ENCODE measurements at places on chromosomes 1 and 21. TPM values are rescaled to one million over a fixed set of nuclear protein-coding genes. Genes with fewer than 3 reads are reported as not detected.

- no peak for DNase-seq
Measured at GRCh38 chr1:223617323-223618070, 48.0 kb downstream of the CAPN8 start.

- DNase-seq: no peak
Measured at GRCh38 chr1:216740331-216740730, 17.1 kb upstream of the ESRRG start.

DNA sequence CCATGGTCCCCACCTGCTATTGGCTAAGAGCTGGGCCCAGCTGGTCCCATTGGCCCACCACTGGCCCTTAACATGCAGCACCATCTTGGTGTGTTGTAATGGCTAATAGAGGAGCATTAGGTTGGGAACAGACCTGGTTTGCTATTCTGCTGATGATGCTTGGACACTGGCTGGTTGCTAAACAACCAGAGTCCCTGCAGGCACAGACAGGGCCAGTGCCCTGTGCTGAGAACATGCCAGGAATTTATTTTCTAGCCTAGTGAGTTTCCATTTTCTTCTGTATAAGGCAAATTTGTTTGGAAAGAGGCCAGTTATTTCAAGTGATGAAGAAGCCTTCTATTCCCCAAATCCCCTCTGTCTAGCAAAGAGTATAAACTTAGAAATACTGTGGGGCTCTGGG, 42.9 kb upstream of the TDRD10 start:
- DNase-seq: no peak

GRCh38 chr1:177569476-177569875, 398.7 kb downstream of the BRINP2 start:
- DNase-seq: no peak

DNA sequence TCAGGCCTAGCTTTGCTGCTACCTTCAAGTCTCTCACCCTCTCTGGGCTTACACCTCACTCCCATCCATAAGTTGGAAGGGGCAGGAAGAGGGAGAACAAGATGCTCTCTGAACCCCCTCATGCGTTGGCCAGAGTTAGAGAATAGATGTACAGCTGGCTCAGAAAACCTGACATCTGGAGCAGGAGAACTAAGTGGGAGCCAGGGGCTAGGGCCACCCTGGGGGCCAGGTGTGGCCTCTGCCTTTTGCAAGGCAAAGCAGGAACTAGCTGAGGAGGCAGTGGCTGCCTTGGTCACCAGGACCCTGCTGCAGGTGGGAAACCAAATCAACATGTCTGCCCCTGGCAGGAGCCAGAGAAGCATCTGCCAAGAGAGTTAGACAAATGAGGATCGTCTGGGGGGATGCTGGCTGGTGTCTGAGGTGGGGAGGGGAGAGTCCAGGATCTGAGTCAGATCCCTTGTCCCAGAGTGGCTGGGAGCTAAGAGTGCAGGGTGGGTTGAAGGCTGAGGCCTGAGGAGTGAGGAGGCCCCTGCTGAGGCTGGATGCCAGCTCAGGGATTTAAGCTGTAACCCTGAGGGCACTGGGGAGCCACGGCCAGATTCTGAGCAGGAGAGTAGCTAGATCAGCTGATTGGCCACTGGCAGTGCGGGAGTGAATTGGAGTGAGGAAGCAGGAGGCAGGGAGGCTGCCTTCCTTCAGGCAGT, 115.0 kb downstream of the EPHB2 start:
- no peak for DNase-seq

GRCh38 chr1:35574655-35575415, 1.7 kb downstream of the TFAP2E start:
- peak; percentile 73 for DNase-seq

GRCh38 chr1:155008015-155008941, 5.7 kb downstream of the ZBTB7B start:
- no peak for DNase-seq

DNA sequence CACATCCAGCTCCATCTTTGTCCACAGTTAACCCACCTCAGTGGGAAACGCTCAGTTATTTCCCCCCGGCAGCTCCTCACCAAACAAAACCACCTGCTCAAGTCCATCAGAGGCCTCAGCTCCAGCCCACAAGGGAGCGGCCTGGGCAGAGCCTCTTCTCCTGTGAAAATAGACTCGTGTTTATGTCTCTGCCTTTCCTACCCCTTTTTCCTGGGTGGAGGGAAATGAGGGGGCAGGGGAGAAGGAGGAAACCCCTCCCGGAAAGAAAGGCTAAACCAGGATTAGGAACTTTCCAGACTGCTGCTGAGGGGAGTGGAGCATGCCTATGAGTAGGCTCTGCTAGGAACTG, 81.6 kb downstream of the PAX7 start:
- DNase-seq: no peak

GRCh38 chr1:87878873-87879272, 550.2 kb downstream of the LMO4 start:
- DNase-seq: no peak

- no peak for DNase-seq
Measured at GRCh38 chr1:218686258-218686657, 341.1 kb downstream of the TGFB2 start.

- DNase-seq: peak; percentile 84
Measured at GRCh38 chr1:26009796-26010447, 11.7 kb upstream of the EXTL1 start.

DNA sequence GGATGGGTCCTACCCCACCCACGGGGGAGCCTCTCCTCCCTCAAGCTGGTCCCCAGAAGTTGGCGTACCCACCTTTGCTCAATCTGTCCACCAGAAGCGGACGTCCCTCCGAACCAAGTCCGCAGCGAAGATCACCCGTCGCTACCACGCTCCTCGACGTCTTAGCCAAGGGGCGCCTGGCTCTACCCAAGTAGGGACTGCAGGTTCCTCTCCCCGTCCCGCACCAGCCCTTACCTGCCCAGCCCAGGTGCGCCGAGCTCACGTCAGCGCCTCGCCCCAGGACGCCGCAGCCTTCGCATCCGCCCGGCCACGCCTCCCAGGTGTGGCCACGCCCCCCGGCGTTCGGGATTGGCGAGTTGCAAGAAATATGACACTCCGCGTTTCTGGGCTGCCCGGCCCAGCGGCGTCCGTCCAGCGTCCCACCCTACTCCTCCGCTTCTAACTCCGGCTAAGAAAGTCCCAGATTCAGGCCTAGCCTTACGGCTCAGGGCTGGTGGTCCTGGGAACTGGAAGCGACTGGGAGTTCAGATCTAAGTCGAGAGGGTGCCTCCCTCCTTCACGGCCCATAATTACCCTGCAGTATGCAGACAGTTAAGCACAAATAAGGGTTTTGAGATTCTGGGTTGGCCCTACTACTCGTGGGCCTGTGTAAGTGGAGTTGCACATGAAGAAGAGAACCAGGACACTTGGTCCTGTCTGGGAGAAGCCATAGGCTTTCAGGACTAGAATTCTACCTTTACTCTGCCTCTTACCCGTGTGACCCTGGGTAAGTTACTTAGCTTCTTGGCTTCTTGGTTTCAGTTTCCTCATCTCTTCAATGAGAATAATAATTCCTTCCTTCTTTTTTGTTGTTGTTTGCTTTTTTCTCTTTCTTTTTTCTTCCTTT, at the start of gene IRF6:
IRF6 (minus strand) TSS at position 268 of the 886 bp plus-strand sequence. CDS start 4,729 bp downstream, outside the sequence.
- peak; percentile 99 for DNase-seq

GRCh38 chr1:26752519-26752918, 35.2 kb upstream of the PIGV start:
- no peak for DNase-seq

GRCh38 chr1:6353955-6354658, 39.5 kb downstream of the ACOT7 start:
- no peak for DNase-seq

DNA sequence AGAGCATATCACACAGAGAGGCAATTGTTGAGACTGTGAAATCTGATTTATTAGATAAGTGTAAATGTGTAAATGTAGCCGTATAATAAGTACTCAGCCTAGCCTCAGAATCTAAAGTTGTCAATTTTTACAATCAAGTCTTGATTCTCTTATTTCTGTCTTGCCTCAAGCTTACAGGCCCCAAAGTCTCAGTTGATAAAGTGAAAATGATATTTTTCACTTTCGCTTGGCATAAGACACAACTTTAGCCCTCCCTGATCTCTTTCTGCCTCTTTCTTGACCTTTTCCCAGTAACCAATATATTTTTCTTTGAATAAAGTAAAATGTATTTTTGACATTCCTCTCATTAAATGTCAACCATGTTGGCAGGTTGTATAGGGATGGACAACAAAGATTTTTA, 10.7 kb downstream of the CD5L start:
- no peak for DNase-seq

GRCh38 chr1:209435654-209436566, 147.6 kb upstream of the CAMK1G start:
- peak; percentile 98 for DNase-seq

DNA sequence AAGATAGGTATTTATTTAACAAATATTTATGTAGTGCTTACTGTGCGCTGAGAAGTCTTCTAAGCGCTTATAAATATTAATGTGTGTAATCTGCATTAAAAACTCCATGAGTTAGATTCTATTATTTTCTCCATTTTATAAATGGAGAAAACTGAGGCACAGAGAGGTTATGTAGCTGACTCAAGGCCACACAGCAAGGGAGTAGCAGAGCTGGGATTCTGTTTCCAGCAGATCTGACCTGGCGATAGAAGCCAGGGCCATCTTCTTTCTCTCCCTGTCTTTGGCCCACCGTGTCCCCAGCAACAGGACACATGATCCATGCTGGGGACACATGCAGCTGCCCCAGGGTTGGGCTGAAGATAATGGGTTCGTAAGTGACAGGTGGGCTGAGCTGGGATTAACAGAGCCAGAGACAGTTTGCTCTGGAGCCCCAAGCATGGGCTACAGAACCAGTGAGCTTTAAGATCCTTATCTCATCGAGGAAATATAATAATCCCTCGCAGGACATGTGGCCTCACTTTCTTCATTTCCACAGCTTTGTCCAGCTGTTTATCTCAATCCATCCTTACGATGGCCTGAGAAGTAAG, 30.3 kb downstream of the IGSF21 start:
- DNase-seq: no peak

GRCh38 chr1:213512316-213512715, 461.3 kb downstream of the RPS6KC1 start:
- peak; percentile 76 for DNase-seq

DNA sequence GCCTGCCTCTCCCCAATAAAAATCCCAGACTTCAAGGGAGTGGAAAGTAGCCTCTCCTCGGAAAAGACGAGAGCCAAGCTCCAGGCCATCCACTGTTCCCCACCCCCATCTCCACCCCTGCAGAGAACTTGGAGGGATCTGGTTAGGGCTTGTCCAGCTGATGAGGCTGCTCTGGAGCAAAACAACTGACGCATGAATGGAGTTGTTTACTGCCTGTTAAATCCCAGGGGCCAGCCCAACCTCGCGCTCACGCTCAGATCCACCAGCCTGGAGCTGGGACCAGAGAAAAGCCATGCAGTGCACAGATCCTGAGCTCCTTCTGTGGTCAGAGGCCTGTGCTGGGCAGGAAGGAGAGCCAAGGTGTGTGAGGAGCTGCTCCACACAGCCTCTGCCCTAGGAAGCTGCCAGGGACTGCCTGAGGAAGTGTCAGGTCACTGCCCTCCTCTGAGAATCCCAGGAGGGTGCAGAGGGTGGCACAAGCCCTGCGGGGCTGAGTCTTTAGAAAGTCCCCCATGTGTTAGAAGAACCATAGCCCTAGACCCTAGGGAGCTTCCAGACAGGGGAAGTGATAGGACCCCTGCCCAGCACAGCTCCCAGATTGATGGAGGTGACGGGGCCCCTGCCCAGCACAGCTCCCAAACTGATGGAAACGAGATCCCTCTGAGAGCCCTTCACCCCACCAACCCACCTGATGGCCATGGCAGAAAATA, 109.0 kb upstream of the IPO9 start:
- peak; percentile 79 for DNase-seq

GRCh38 chr1:85125891-85126290, 74.9 kb downstream of the SYDE2 start:
- no peak for DNase-seq

DNA sequence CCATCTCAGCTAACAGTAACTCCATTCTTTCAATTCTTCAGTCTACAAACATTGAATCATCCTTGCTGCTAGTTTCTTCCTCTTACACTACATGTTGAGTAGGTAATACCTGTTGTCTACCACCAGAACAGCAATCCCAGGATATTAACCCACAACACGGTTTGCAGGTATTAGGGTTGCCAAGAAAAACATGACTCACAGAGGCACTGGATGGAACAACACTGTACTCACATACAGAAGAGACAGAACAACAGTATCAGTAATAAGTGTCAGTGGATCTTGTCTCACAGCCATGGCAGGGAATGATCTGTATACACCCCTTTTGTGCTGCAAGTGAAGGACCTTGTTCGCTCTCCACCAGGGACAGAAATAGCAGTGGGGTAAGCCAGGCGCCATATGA, 212.1 kb downstream of the GPR52 start:
- no peak for DNase-seq

- DNase-seq: no peak
Measured at GRCh38 chr1:40251456-40251855, 3.7 kb downstream of the TMCO2 start.

DNA sequence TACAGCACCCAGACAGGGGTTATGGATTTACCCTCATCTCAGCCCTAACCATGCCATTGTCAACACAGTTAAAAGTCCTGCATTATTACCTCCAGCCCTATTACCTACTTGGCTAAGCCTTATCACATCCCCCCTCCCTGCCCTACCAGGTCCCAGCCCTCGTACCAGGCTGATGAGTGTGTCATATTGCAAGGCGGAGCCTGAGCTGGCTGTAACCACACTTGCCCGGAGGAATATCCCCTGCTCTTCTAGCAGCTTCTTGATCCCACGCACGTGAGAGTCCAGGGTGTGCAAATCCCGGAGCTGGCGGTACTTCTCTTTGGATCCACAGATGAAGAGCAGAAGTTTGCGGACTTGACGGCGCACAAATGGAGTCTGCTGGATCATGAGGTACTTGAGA, 87.4 kb downstream of the UBR4 start:
- DNase-seq: peak; percentile 20

The CDA gene
- 1.3 TPM for total RNA-seq

The GUCA2A gene
- not detected for total RNA-seq

The RGS18 gene
- not detected for total RNA-seq

The LCE1F gene
- not detected for total RNA-seq

The CR1L gene
- total RNA-seq: 1.9 TPM

The FAM151A gene
- total RNA-seq: not detected

The IL12RB2 gene
- 0.14 TPM for total RNA-seq

The KCNA10 gene
- not detected for total RNA-seq

The IRF6 gene
- 20.9 TPM for total RNA-seq

The RHOU gene
- total RNA-seq: 9.0 TPM

The OLIG2 gene
- 0.59 TPM for total RNA-seq
